Urothelium cell line (cell line): ENCODE measurements at places on chromosomes 12 and 14.

DNA sequence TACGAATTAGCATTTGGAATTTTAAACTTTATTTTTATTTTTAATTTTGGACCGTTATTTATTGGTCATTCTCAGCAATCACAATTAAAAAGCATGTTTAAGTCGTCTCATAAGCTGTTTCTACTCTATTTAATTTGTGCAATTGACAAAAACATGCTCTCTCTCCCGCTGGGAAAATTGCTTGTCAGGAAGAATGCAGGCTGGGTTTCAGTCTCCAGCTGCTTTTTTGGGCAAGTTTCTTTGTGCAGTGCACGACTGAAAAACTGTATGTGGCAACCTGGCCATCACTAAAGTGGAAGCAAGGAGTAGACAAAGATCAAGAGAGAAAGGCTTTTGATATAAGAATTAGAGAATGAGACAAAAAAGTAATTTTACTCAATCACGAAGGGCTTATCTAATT is 941.5 kb upstream of the MDGA2 start:
- DNase-seq, result no peak

DNA sequence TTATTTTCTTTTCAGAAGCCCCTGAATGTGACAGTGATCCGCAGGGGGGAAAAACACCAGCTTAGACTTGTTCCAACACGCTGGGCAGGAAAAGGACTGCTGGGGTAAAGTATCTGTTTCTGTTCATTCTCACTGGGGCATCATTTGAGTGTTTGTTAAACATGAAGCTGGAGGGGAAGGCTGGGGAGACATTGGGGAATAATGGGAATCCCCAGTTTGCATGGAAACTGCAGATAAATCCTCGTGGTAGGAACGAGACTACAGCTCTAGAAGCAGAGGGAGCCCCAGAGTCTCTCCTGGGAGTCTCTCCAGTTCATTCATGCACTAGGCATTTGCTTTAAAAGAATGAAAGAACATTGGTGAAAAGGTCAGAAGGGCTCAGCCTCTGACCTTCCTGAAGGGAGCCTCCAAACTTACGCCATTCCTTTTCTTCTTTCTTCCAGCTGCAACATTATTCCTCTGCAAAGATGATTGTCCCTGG is 2.5 kb upstream of the CFAP251 start:
- no peak for DNase-seq

DNA sequence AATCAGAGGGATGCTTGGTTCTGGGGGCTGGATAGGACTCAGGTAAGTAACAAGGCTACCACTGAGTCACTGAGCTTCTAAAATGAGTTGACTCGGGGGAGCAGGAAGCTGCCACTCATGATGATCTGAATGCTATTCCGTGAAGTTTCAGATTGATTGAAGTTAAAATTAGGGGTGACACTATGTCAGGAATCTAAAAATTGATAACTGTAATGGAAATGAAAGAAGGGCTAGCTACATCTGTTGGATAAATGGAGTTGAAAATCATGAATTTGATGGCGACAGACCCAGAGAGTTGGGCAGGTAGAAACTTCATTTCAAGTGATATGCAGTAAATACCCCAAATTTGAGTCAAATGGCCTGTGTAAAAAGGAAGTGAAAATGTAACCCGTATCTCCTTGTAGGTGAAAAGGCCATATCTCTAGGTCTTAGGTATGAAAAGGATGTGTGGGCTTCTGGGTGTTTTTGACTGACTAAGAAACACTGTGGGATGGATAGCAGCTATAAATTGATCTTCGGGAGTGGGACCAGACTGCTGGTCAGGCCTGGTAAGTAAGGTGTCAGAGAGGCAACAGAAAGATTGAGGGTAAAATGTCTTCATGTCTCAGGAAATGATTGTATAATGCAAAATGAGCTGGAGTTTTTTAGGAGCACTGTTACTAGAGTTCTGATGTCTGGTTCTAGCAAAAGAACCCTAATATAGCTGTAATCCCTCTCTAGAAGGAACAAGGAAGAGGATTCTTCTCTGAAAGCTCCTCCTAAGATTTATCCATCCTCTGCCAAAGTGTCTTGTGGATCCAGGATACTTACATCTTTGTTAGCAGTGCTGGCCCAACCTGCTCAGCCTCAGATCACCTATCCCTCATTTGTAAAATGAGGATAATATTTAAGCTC is 57.3 kb downstream of the DAD1 start:
- DNase-seq, result no peak

GRCh38 chr12:131603106-131603938 is 107.6 kb upstream of the SFSWAP start:
- no peak for DNase-seq

DNA sequence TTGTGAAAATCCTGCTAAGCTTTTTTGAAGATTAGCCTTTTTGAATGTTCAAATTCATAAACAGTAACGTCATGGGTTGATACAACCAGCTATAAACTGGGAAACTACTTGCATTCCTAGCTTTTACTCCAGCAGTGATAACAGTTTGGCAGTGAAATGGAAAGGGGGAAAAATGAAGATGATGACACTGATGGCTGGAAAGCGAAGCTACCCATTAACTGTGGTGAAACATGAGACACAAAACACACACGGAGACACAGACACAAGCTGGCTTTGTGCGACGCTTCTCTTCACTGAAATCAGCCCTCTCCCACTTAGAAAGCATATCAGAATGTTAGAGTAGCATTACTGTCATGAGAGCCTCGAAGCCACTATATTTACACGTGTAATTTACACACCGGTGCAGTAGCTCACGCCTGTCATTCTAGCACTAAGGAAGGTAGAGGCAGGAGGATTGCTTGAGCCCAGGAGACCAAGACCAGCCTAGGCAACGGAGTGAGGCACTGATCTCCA is 15.7 kb downstream of the VPS37B start:
- DNase-seq, result no peak

- DNase-seq, result no peak
Measured at GRCh38 chr12:57162553-57163125, 15.2 kb upstream of the LRP1-AS start.

DNA sequence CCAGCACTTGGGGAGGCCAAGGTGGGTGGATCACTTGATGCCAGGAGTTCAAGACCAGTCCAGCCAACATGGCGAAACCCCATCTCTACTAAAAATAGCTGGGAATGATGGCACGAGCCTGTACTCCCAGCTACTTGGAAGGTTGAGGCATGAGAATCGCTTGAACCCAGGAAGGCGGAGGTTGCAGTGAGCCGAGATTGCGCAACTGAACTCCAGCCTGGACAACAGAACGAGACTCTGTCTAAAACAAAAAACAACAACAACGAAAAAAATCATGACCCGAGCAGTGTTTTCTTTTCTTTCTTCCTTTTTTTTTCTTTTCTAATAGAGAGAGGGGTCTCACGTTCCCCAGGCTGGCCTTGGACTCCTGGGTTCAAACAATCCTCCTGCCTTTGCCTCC is 3.5 kb upstream of the CSRNP2 start:
- DNase-seq, result no peak

- no peak for DNase-seq
Measured at GRCh38 chr12:23757541-23757962, 191.9 kb downstream of the SOX5 start.

DNA sequence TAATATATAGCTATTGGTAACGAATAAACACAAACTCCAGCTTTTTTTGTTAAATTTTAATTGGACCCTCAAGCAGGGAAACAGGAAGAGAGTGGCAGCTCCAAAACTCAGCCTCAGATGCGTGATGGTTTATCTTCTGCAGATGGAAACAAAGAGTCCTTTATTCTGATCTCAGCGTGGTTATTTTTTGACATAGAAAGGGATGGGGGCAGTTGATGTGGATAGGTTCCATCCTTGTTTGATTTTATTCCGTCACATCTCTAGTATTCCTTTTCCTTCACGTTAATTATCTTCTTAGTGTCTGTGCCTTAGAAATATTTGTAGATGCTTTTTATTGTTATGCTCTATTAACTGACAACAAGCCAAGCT is 447.6 kb upstream of the SEL1L start:
- DNase-seq, result no peak

GRCh38 chr14:54734966-54735365 is 167.7 kb downstream of the GCH1 start:
- no peak for DNase-seq

DNA sequence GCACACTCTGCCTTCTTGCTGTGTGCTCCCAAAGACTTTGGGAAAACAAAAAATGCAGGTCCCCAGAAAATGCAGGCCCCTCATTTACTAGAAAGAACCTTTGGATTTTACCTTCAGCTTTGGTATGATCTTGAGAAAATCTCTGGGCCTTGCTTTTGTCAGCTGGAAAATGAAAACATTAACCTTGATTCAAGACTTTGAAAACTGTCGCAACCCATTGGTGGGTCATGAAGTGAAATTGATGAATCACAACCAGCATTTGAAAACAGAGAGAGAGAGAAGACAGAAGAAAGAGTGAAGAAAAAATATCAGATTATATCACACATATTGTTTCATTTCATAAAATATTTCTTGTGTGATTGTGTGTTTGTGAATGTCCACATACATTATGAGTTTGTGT is 322.5 kb downstream of the ZFP36L1 start:
- no peak for DNase-seq

DNA sequence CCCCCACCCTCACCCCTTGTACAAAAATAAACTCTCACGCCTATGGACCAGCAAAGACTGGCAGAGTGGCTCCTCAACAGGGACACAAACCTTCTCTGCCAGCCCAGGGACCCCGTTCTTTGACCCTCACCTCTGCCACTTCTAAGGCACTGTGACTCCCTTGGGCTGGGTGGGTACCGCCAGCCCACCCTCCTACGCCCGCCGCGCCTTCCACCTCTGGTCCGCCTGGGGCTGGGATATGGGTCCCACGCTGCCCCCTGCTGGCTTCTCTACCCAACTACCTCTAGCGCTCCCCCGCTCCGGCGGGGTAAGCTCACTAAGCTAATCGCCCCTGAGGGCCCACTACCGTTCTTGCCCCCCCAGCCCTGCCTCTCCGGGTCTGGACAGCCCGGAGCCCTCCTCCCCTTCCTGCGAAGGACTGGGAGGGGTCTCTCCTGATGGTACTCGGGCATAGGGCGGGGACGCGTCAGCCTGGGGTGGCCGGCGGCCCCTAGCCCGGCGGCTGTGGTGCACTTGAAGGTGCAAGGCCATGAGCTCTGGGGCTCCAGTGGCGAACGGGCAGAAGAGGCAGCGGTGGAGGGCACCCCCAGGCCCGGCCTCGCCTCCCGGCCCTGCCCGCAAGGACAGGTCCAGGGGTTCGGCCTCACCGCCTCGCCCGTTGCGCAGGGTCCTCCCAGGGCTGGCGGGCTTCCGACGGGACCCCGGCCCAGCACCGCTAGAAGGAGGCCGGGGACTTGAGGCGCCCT is 8.1 kb downstream of the ZNF219 start:
- DNase-seq, result peak; percentile 45

- DNase-seq, result no peak
Measured at GRCh38 chr12:89985935-89986334, 277.3 kb upstream of the ATP2B1 start.

- DNase-seq, result no peak
Measured at GRCh38 chr12:124379379-124379937, 84.6 kb downstream of the RFLNA start.

DNA sequence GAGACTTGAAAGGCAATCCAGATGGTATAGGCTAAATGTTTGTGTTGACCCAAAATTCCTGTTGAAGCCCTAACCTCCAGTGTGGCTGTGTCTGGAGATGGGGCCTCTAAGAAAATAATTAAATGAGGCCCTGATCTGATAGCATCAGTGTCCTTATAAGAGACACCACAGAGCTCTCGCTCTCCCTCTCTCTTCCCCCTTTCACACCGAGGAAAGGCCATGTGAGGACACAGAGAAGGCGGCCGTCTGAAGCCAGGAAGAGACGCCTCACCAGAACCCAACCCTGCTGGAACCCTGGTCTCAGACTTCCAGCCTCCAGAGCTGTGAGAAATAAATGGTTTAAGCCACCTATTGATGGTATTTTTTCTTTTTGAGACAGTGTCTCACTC is 87.5 kb downstream of the SCARB1 start:
- DNase-seq, result no peak

DNA sequence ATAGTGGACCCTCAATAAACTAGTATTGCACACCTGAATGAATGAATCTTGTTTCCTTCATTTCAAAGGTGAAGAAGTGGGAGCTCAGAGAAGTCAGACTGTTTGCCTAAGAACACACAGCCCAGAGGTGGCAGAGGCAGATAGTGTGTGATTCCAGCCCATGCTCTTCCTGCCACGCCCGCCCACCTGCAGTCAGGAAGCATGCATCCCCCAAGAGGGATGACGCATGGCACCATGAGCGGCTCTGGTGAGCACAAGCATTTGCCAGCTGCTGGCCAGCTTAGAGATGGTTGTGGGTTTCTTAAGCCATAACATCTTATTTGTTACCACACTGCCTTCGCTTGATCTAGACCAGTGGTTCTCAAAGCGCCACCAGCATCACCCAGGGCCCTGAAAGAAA is 133.8 kb downstream of the RIMBP2 start:
- no peak for DNase-seq

DNA sequence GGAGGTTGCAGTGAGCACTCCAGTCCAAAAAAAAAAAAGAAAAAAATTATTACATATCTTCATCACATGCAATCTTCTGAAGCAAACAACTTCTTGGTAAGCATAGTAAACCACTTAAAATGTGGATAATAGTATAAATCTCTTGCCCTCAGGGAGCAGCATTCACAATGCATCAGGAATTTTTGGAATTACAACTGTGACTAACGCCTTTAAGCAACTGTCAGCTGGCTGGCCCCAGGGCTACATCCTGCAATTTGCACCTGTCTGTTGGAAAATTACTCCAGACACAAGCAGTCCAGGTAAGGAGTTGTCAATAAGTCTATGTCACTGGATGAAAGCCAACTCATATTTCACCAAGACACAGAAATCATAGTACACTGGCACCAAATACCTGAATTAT is 5.5 kb upstream of the SLC7A7 start:
- DNase-seq, result no peak

GRCh38 chr12:133058203-133059113 is 21.1 kb downstream of the ZNF84 start:
- DNase-seq, result no peak

DNA sequence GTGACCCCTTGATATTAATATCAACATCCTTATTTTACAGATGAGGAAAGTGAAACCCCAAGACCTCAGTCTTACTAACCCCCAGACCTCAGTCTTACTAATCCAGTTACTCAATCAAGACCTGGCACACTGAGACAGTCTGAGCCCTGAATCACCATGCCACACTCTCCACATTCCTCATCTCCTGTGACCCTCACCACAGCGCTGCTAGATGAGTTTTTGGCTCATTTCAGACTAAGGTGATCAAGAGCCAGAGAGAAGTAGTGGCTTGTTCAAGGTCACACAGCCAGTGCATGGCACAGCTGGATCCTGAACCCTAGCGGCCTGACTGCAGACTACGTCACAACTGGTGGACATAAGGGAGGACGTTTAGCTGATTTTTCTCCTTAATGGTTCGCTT is 579.2 kb downstream of the BCL11B start:
- no peak for DNase-seq

- DNase-seq, result peak; percentile 78
Measured at GRCh38 chr12:113862590-113863454, 103.3 kb downstream of the RBM19 start.

GRCh38 chr14:103746701-103747100 is 31.1 kb downstream of the ZFYVE21 start:
- no peak for DNase-seq
